ENCODE measurements at places on chromosomes 6 and 20.

DNA sequence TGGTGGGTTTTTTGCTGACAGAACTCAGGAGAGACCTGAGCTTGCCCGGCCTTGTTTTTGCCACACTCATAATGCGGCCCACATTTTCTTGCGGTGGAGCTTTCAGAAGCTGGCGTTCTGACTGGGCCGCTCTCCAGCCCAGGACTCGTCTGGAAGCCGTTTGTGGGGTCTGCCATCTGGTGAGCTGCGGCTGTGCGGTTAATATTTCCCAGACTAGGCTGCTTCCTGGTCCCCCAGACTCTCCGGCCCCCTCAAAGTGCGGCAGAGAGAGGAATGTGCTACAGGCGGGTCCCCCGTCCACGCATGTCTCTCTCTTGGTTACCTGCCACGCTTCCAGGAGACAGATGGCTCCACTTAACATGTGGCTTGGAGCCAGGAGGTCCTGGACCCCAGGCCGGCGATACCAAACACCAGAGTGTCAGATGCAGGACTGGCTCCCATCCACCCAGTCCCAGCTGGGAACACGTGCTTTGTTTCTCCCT, 128.9 kb upstream of the PMEPA1 start:
- DNase-seq: no peak

GRCh38 chr6:80605165-80605989, 498.9 kb downstream of the BCKDHB start:
- peak; percentile 68 for DNase-seq

- peak; percentile 48 for DNase-seq
Observed at GRCh38 chr6:27837625-27838057, 74.6 kb downstream of the OR2B2 start.

DNA sequence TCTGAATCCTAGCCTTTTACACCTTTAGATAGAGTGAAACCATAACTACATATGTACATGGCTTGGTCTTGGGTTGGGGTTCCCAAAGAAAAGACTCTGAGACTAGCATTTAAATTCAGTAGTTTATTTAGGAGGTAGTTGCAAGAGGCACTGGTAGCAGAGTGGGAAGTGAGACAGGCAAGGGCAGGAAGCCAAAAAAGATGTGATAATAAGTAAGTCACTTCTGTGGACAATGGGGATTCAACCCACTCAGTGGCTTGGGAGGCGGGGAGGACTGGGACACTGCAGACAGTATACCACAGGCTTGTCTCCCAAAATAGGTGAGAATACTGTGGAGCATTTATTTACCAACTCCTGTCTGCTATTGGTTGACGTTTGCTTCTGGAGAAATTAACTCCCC, 131.9 kb downstream of the SLC24A3 start:
- DNase-seq: no peak

DNA sequence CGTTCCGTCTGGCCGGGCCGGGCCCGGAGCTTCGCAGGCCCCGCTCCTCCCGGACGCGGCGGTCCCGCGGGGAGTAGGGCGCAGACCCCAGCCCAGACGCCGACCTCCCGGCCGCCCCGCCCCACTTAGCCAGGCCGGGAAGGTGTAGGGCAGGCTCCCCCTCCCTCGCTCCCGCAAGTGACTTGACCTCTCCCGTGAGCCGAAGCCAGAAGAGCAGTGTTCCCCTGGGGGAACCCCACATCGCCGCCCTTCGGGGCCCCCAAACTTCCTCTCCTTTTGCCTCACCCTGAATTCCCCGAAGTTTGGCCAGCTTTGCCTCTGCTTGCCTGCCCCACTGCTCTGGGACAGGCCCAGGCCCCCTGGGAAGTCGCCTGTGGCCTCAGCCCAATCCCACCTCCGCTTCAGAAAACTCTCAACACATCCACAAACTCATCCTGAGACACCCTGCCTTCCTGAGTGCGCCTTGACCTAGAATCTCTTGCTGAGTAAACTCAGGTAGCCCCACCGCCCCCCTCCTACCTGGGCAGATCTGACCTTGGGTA, 524 bp upstream of the NOL4L start:
- no peak for DNase-seq

DNA sequence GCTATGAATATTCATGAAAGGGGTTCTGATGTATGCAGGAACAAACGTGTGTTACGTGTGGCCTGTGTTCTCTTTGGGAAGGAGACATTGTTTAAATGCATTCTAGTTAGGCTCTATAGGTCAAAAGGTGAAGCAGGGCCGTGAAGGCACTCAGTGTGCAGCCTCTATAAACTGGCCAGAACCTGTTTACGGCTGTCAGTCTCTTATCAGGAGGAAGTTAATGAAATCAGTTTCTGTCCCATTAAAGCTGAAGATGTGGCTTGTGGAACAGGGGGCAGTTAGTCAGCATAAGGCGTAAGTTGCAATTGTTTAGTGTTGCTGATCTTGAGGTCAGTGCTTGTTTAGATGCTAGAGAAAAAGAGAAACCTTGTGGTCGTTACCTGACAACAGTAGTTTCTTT, 111.5 kb upstream of the KCNG1 start:
- no peak for DNase-seq

DNA sequence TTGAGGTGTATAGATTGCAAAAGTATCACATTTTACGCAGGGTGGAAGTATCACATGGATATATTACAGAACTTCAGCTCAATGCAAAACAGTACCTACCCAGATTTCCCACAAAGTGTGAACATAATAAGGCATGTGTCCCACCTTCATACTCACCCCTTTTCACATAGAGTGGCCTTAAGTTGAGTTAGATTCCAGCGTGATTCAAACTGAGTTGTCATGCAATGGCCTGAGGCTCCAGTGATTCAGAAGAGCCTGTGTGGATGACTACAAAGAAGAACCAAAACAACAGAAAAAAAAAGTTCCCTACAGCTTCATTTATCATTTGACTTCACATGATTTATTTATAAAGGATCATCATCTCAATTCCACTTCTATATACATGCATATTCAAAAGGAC, 309.7 kb downstream of the SLC35F1 start:
- DNase-seq: no peak

- DNase-seq: no peak
Observed at GRCh38 chr6:43963877-43964658, 163.2 kb downstream of the MRPL14 start.

GRCh38 chr6:33745548-33745947, 1.2 kb downstream of the IP6K3 start:
- DNase-seq: peak; percentile 51

- no peak for DNase-seq
Observed at GRCh38 chr20:14647016-14647415, 309.6 kb upstream of the FLRT3 start.

- no peak for DNase-seq
Observed at GRCh38 chr6:37321516-37322415, 32.0 kb upstream of the RNF8 start.

DNA sequence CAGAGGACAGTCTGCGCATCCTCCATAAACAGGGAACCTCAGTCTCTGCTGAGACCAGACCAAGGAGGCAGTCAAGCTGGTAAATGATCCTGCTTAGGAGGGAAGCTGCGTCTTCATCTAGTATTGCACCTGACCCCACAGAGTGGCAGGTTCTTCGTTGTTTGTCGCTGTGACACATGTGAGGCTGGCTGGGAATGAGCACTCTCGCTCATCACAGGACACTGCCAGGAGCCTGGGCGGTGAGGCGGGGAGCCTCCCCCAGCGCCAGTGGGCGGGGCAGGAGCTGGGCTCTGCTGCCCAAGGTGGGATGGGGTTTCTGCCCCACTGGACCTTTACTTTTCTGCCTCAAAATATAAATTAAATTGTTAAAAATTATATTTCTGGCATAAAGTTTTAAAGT, 48.4 kb upstream of the SYNDIG1 start:
- DNase-seq: no peak

DNA sequence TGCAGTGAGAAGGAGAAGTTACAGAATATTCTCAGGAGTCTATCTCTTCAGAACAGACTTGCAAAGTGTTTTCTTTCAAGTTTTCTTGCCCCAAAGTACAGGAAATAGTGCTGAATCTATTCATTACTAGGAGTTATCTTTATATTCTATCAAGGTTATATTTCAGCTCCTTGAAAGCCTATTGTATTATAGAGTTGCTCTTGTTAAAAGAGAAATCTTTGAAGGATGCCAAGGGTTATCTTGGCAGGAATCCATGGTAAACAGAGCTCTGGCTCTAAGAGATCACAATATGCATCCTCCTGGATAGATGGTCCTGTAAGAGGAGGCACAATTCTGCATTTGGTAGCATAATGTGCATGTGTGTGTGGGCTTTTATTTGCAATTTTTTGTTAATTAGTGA, 21.2 kb upstream of the SNRPB2 start:
- no peak for DNase-seq

DNA sequence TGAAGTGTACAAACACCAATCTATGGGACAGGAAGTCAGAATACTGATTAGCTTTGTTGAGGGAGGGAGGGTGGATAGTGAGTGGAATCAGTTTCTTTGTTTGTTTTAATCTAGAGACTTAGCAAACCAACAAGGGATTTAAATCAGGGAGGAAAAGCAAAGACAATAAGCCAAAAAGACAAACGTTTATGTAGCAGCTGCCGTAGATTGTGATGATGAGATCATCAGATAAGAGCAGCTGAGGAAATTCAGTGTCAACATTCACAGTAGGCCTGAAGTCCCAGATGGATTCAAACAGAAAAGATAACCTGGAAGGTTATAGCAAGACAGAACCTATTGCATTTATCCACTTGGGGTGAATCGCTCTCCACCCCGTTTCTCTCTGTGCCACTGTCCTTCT, 104.9 kb upstream of the SYNDIG1 start:
- DNase-seq: no peak

- DNase-seq: peak; percentile 12
Observed at GRCh38 chr20:41531518-41532275, 86.5 kb downstream of the CHD6 start.

GRCh38 chr6:148432462-148433195, 90.0 kb downstream of the SASH1 start:
- no peak for DNase-seq

- peak; percentile 71 for DNase-seq
Observed at GRCh38 chr6:71107911-71108420, 151.1 kb upstream of the B3GAT2 start.

GRCh38 chr6:157911786-157912185, 69.9 kb upstream of the SYNJ2 start:
- DNase-seq: no peak

DNA sequence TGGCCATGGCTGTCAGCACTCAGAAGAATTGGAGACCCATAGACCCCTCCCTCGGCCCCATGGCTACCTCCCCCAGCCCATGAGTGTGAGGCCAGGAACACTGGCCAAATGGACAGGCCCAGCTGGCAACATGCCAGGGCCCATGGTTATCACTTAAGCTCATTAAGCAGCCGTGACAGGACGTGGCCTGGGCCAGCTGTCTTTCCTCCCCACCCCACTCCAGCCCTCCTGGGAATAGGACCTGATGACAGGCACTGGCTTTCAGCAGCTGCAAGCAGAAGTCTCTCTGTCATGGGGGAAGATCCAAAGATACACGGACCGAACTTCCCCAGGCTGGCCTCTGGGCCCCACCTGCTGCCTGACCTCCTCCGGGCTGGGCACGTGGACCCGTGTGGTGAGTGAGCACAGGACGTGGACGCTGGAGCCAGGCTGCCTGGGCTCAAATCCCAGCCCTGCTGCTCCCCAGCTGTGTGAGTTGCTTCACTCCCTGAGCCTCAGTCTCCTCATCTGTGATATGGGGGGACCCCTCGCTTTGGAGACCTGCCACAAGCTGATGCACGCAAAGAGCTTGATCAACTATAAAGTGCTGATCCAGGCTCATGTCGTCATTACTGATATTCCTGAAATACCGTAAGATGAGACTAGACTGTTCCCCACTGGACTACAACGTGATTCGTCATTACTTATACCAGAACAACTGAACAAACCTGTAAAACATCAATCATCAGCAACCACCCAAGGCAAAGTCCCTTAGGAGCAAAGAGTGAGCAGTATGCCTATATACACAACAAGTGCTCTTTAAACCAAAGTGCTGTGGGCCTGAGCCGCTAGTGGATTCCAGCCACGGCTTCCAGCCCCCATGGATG, 22.0 kb upstream of the VSTM2L start:
- DNase-seq: no peak

GRCh38 chr6:162615016-162615705, 112.4 kb downstream of the PRKN start:
- no peak for DNase-seq

DNA sequence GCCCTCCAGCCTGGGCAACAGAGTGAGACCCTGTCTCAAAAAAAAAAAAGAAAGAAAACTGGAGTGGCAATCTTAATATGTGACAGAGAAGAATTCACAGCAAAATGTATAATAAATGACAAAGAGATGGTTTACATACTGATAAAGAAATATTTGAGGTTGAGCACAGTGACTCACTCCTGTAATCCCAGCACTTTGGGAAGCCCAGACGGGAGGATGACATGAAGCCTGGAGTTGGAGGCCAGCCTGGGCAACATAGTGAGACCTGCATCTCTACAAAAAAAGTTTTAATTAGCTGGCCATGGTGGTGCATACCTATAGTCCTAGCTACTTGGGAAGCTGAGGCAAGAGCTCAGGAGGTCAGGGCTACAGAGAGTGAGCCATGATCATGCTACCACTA, 12.4 kb upstream of the DEFB118 start:
- DNase-seq: no peak

DNA sequence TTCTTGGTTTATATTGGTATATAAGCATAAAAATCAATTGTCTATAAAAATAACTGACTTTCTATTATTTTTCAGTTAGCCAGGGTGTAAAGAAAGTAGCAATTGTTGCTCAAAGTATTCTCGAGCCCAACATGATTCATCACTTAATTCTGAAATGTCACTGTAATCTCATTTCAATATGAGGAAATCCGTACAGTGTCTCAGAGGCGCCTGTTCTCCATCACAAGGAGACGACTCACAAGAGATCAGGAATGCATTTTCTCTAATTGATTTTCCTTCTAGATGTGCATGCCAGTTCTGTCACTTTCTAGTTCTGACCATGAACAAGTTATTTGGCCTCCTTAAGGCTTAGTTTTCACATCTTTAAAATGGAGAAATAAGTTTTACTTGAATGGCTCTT, 753.1 kb downstream of the MAFB start:
- DNase-seq: no peak

- no peak for DNase-seq
Observed at GRCh38 chr6:26335631-26336323, 29.2 kb upstream of the BTN3A2 start.

DNA sequence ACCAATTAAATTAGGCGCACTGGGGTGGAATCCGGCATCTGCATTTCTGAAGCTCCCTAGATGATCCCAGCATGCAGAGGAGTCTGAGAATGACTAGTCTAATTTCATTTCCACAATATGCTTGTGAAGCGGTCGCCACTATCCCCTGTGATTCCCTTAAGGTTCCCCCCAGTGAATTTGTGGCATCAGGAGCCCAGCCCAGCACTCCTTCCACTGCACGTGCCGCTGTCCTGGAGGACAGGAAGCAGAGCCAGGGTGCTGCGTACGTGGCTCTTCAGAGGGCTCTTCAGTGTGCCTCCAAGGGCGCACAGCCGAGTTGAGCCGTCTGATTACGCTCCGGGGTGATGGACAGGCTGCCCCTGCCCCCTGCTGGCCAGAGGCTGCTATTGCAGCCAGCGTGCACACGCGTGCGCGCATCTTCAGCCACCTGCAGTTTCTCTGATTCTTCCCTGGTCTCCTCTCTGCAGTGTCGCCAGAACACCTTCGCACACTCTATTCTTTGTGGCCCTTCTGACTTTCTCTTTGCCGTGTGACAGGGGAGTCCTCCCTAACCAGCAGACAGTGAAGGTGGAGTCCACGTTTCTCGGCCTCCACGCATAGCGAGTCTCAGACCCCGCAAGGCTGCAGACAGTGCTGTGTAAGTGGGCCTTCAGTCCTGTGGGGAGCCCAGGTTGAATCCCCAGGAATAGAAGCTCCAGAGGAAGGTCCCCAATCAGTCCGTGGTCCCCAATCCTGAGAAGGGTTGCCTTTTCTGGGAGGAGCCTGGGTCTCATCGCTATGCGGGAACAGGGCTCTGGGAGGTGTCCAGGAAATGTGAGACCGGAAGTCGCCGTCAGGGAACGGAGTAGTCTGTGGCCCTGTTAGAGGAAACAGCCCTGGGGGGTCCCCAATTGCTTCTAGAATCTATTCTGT, 16.5 kb upstream of the NCR2 start:
- peak; percentile 81 for DNase-seq

All from IMR-90 (cell line).